ENCODE measurements at places on chromosomes 16 and 17.

- DNase-seq = no peak
Measured at GRCh38 chr17:68670967-68671693, 70.0 kb upstream of the FAM20A start.

DNA sequence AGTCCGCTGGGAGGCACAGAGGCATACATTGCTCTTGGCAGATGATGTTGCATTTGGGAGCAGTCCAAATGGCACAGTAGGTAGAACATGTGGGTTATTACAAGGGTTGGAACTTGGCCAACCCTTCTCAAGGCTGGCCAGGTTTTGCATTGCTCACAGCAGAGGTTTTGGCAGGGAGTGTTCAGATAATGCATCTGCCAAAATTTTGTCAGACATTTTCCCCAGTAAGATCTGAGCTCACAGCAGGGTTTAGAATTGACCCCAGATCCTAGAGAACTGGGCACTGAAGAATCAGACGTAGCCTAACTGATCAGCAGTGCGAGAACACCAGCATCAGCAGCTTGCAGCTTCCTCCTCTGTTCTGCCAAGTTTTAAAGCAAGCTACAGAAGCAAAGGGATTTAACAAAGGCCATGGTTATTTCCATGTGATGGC, 468.8 kb upstream of the KIF2B start:
- DNase-seq = no peak

DNA sequence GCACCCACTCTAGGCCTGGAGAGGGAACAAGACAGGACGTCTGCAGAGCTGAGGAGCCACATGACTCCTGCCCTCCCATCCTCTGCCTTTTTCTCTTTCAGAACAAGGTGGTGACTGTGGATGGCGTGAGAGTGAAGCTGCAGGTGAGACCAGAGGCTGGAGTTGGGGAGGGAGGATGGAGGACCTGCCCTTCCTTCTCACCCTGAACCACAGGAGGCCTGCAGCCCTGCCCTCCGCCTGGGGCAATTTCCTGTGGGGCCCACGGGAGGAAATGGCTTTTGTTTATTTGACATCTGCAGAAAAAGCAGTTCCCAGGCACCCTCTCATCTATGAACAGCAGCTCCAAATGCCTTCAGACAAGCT, 5.1 kb downstream of the RAB37 start:
- DNase-seq = no peak

GRCh38 chr17:15076991-15077663, 188.0 kb downstream of the PMP22 start:
- DNase-seq = no peak

DNA sequence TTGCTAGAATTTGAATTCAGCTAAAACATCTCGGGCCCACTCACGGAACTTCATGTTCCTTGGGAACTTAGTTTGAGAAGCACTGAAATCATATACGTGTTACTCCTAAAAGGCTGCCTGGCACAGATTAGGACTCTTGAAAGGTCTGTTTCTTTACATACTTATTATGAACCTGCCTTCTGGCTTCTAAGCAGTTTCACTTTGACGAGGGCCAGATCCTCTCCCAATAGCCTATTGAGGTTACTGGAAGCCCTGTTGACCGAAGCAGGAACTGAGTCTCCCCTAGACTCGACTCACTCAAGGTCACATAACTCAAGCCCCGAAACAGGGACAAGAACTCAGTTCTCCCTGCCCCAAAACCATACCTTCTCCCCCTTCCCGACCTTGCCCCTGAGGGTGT, 121.9 kb upstream of the PLCG2 start:
- DNase-seq = no peak

- no peak for DNase-seq
Measured at GRCh38 chr16:66590322-66590721, 11.1 kb downstream of the CMTM2 start.

GRCh38 chr17:76141212-76142038, at the start of gene FOXJ1:
TSS of gene FOXJ1 (minus strand) at chr17:76141245. CDS start at chr17:76140395, 850 bp downstream.
- peak; percentile 73 for DNase-seq

- DNase-seq = no peak
Measured at GRCh38 chr17:10052106-10052813, 146.1 kb downstream of the GAS7 start.

DNA sequence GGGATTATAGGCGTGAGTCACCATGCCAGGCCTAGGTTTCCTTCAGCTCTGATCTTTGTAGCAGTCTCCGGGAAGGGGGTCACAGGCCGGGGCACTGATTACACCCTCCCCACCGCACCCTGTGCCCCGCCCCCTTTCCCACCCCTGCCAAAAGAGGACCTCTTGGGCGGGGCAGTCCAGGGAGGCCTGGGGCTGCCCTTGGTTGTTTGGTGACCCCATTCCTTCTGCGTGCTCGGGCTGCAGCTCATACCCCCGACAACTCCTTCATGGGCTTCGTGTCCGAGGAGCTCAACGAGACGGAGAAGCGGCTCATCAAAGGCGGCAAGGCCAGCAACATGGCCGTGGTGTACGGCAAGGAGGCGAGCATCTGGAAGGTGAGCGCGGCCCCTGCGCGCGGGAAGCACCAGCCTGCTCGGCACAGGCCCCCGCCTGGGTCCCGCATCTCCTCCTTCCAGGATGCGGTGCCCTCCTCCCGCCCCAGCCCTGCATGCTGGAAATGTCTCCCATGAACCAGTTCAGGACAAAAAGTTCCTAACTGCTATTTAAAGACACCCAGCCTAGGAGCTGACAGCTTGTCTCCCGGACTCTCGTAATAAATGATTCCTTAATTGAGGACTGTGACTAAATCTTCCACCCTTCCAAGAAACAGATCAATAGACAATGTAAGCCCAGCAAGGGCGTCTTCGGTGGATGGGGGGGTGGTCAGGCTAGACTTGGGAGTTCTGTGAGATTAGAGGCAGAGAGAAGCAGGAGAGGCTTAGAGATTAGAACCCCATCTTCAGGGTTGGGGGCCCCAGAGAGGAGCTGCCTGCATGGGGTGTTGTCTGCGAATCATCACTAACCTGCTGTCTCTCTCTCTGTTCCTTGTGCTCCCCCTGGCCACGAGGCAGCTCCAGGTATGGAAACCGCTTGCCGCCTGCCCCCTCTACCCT, 64.5 kb downstream of the MGAT5B start:
- DNase-seq = no peak

GRCh38 chr17:29718446-29719039, 95.8 kb upstream of the CORO6 start:
- no peak for DNase-seq

- no peak for DNase-seq
Measured at GRCh38 chr17:63504261-63504660, 18.9 kb upstream of the KCNH6 start.

DNA sequence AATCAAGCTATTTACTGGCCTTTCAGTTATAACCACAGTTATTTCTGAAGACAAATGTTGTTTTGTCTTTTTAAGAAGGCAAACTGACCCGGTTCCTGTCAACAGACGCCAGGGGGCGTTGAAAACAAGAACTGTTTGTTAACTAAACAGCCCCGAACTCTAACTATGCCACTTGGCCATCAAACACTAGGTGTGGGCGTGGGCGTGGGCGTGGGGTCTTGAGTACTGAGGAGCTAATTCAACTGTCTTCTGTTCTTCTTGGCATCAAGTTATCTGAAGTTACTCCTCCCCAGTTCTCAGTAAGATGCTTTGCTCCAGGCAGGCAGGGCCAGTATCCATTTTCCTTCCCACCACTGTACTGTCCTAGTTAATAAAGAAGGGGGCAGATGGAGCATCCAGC, 63.3 kb upstream of the MTMR4 start:
- peak; percentile 51 for DNase-seq

DNA sequence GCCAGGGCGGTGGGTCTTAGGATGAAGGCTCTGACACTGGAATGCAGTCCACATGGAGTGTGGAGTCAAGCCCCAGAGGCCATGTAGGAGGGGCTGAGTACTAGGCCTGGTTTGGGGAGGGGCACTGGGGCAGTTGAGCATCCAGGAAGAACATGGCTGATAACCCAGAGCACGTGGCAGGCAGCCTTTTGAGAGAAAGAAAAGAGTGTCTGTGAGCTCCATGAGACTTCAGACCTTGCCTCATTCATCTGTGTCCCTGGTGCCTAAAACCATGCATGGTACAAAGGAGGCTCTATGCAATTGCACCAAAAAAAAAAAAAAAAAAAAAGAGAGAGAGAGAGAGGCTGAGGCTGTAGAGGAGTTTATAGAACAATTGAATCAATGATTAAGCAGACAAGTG, 14.6 kb downstream of the SLC46A1 start:
- DNase-seq = no peak

DNA sequence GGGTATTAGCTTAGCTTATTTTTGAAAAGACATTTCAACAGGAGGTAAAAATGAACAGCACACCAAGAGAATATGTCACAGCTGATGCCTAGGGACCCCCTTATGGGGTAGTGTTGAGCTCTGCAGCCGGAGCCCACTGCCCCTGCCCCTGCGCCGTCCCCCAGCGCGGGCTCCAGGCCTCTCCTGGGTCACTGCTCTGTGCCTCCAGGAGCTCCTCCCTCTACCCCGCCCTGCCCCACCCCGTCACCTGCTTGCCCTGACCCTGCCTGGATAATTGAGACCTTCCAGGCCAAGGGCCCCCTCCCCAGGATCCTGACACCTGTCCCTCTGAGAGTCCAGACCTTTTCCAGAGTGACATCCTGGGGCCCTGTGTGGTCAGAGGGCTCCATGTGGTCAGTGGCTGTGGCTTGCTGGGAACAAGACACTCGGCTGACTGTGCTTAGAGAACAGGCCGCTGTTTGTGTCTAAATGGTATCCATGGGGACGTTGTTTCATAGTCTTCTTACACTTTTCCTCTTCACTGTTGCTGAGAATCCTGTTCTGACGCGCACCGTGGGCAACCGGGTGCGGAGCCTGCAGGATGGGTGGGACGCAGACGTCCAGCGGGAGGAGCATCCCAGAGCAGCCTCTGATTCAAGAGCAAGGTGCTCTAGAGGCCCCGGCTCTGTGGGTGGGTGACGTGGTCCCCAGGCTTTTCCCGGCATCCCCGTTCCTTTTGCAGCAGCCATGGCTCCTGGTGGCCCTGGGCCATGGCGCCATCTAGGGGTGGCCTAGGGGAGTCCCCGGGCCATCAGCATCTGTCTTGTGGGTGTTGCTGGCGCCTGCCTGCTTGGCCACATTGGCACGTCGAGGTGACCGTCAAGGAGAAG, 20.0 kb upstream of the WFIKKN1 start:
- no peak for DNase-seq

Measured in iris pigment epithelial cell (primary cell).